ENCODE measurements at places on chromosomes 4 and X. TPM values are rescaled to one million over a fixed set of nuclear protein-coding genes. Genes with fewer than 3 reads are reported as not detected.

Gene CYBB
- not detected for total RNA-seq

Gene APEX2
- total RNA-seq = 17.5 TPM

Gene BBS7
- total RNA-seq = 11.1 TPM

Gene PLA2G12A
- 10.3 TPM for total RNA-seq

Gene FOXR2
- not detected for total RNA-seq

Gene NPNT
- 2.1 TPM for total RNA-seq

Gene AADAT
- 2.2 TPM for total RNA-seq

Gene CNKSR2
- total RNA-seq = not detected

Gene DCHS2
- not detected for total RNA-seq

Gene PABPC4L
- total RNA-seq = 2.0 TPM

Gene GPRASP2
- 14.5 TPM for total RNA-seq

Gene ADH6
- not detected for total RNA-seq

Gene SOX3
- not detected for total RNA-seq

Gene ZCCHC13
- total RNA-seq = not detected

Gene STK26
- total RNA-seq = 4.4 TPM

Gene P2RY8
- total RNA-seq = 0.23 TPM

GRCh38 chrX:151228935-151229334, 52.6 kb downstream of the GPR50 start:
- no peak for DNase-seq

GRCh38 chr4:123390846-123391456, 5.6 kb upstream of the SPRY1 start:
- no peak for DNase-seq

DNA sequence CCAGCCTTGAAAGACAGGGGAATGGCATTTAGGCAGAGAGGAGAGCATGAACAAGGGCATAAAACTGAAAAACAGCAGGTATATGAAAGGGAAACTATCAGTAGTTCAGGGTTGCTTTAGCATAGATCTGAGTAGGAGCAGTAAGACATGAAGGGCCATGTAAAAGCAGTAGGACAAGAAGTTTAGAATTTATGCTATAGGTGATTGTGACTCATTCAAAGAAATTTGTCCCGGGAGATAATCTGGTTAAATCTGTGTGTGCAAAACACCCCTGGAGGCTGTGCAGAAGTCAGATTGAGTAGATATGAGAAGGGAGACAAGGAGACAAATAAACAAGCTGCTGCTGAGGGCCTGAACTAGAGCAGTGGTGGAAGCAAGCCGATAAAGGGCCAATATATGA, 109.1 kb upstream of the BMP3 start:
- DNase-seq = no peak

DNA sequence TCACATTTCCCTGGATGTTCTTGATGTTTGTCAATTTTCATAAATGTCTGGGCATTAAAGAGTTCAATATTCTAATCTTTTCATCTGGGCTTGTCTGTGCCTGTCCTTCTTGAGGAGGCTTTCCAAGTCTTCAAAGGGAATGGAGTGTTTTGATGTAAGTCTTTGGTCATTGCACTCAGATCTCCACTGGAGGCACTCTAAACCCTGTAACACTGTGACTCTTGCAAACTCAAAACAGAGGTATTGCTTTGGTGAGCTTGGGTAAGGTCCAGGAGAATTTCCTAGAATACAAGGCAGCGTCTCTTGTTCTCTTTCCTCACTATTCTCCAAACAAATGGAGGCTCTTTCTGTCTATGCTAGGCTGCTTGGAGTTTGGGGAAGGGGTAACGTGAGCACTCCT, 1118.1 kb upstream of the PABPC4L start:
- no peak for DNase-seq

DNA sequence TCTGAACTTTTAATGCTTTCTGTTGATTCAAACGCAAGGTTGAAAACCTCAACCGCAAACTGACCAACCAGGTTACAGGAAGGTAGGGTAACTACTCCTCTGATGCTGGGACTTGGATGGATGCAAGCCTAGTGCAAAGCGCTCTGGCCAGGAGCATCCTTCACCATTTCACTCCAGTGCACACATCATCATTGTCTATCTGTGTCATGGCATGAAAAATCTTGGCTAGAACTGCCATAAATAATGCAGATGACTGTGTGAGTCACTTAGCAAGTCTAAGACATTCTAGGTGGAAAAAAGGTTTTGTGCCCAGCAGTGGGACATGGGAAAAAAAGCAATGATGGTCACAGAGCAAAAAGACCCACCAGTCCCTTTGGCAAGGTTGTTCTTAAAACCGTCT, 10.9 kb downstream of the ADGRA3 start:
- DNase-seq = no peak

DNA sequence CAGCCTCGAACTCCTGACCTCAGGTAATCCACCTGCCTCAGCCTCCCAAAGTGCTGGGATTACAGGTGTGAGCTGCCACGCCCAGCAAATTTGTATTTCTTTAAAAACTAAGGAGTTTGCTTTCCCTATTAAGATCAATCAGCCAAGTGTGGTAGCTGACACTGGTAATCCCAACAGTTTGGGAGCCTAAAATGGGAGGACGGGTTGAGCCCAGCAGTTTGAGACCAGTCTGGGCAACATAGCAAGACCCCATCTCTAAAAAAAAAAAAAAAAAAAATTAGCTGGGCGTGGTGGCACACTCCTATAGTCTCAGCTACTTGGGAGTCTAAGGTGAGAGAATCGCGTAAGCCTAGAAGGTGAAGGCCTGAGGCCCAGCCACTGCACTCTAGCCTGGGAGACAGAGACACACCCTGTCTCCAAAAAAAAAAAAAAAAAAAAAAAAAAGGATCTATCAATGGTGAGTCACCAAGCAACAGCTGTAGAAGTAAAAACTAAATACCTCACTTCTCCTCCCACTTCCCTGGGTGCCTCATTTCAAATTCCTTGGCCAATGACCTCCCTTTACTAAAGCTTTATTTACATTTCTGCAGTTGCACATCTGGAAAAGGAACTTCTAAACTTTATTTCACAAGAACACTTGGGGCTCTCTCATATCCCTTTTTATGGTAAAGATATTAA, 54.5 kb downstream of the LDB2 start:
- no peak for DNase-seq

DNA sequence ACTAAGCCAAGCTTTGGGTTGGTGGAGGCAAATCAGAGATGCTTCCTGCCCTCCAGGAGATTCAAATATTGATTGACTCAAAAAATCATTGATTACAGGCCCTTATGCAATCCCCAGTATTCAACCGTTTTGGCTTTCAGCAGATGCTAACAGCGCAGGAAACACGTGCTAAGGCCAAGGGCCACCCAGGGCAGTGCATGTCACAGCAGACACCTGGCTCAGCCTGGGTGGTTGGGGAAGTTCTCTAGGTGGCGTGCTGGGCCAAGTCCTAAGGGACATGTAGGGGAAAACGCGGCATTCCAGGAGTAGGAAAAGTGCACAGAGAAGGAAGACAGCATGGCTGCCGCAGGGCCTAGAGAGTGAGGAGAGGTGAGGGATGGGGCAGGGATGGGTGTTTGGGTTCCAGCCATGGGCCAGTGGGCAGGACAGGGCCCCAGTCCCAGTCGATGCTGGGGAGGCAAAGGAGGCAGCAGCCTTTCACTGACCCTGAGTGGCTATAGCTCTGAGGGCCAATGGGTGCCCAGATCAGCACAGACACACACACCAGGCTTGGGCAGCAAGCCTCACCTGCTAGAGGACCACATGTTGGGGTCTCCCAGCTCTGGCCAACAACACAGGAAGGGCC, 239.1 kb downstream of the EVC2 start:
- no peak for DNase-seq

GRCh38 chr4:39881789-39882188, 95.9 kb downstream of the PDS5A start:
- DNase-seq = no peak

- no peak for DNase-seq
Observed at GRCh38 chr4:107625391-107625902, 94.6 kb downstream of the PAPSS1 start.

DNA sequence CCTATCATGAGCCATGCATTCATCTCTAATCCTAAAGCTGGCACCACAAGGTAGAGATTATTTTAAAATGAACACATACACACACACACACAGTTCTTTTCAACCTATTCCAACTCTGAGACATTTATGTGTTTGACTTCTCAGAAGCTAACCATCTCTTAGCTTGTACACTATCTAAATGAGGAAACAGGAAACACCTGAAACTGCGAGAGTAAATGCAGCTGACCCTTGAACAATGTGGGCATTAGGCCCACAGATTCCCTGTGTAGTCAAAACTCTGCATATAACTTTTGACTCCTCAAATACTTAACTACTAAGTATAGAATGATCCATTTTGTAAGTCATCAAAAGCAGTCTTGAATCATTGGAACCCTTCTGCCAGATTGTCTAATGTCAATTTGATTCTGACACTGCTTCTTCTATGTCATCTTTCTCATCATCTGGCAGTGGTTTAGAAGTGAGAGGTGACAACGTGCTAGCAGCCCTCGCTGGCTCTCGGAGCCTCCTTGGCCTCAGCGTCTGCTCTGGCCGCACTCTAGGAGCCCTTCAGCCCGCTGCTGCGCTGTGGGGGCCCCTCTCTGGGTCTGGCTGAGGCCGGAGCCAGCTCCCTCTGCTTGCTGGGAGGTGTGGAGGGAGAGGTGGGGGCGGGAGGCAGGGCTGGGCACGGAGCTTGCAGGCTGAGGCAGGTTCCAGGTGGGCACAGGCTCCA, 21.4 kb upstream of the IL15 start:
- peak; percentile 62 for DNase-seq

GRCh38 chrX:23826653-23827052, 43.7 kb downstream of the SAT1 start:
- DNase-seq = no peak

- DNase-seq = no peak
Observed at GRCh38 chr4:55318175-55319129, 27.6 kb upstream of the SRD5A3 start.

DNA sequence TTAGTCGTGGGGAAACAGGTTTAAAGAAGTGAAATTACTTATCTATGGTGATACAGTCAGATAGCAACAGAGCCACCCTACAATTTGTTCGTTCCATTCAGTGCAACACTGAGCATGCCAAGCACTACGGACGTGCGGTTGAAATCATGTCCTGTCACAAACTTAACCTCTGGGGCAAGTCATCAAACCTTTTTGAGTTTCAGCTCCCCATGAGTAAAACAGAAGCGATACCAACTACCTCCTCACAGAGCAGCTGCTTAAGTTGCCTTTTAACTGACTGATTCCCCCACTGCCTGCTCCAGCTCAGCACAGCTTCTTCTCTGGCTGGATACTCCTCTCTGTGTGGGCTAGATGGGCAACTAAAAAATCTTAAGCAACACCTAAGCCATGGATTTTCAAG, 36.0 kb downstream of the LHFPL1 start:
- no peak for DNase-seq

DNA sequence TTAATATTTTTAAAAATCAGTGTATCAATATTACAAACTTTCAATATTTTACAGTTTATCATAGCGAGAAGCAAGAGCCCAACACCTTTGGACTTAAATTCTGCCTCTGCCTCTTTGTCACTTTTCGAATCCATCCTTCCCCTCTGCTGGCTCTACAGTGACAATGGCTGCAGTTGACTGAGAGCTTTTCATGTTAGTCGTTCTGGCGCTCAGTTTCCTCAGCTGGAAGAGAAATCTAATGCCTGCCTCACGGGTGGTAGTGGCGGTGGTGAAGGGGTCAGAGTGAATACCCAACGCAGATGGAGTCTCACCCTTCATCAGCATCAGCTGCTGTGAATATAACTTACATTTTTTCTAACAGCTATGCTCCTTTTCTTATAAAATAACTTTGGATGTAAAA, 144.8 kb downstream of the NWD2 start:
- no peak for DNase-seq

GRCh38 chr4:118032691-118033090, 1.6 kb upstream of the NDST3 start:
- no peak for DNase-seq

GRCh38 chr4:75886104-75886503, 16.1 kb downstream of the PPEF2 start:
- no peak for DNase-seq

DNA sequence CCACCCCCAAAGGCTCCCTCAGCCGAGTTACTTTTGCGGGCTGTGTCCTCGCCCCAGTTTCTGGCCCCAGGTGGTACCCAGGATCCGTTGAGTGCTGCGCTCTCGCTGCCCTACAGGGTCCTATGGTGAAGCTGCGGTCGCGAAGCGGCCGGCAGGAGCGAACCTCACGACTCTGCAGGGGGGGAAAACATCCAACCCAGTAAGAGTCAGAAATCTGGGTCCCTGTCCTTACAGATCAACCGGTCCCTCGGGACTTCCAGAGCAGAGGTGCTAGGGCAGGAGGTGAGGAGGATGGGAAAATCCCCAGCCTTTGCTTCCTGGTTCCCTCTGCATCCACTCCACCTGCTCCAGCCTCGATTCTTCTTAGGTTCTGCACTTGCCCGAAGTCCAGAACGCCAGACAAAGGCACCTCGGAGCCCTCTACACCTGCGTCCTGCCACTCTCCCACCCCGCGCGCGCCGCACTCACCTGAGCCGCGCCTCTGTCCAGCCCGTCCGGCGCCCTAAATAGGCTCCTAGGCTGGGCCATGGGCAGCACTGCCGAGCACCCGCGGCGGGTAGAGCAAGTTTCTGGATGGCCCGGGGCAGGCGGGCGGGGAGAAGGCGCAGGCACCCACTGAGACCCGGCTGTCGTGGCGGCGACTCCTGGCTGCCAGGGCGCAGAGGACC, at the start of gene HS3ST1:
Gene HS3ST1 (minus strand): TSS at position 664 of the 668 bp plus-strand sequence. CDS start 28,889 bp downstream, outside the sequence.
- no peak for DNase-seq

DNA sequence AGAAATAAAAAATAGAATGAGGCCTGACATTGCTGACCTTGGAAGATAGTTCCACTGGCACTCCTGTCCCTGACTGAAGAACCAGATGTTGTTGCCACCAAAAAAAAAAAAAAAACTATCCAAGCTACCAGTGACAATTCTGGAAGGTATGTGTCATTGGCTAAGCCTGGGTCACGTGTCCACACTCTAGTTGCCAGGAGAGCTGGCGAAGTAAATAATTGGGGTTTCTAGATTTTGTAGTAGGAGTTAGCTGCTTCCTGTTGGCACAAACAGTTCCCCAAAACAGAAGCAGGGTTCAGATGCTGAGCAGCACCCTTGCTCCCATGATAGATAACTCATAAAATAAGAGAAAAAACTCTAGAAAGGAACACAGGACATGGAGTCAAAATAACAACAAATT, 20.5 kb downstream of the MND1 start:
- no peak for DNase-seq

DNA sequence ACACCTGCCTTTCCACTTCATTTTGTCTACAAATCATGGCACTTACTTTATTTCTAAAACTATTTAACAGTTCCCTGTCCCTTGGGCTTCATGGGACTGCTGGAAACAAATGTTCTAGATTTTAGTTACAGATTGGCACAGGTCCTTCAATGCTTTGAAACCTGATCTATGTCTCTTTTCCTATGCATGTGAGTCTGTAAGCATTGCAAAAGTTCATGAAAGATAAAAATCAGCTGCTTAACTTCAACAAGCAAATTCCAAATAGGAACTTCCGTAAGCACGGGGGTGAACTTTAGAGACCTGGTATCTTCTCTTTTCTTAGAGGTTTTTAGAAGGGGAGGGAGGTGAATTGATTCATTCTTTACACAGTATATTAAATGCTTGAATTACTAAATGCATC, 9.5 kb downstream of the LGI2 start:
- no peak for DNase-seq

DNA sequence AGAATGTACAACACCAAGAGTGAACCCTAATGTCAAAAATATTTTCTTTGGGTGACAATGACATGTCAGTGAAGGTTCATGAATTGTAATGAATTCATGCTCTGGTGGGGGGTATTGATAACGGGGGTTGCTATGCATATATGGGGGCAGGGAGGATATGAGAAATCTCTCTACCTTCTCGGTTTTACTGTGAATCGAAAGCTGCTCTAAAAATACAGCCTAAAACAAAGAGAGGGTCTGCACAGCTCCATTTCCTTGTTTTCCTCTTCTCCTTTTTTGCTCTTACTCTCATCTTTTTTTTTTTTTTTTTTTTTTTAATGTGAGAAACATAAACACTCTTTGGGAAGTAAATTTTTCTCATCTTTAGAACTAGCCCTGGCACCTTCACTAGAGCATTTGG, 85.8 kb downstream of the DCTD start:
- DNase-seq = no peak

All from glomerular endothelial cell (primary cell).